ENCODE measurements at places on chromosomes 6 and 20. TPM values are rescaled to one million over a fixed set of nuclear protein-coding genes. Genes with fewer than 3 reads are reported as not detected.

DNA sequence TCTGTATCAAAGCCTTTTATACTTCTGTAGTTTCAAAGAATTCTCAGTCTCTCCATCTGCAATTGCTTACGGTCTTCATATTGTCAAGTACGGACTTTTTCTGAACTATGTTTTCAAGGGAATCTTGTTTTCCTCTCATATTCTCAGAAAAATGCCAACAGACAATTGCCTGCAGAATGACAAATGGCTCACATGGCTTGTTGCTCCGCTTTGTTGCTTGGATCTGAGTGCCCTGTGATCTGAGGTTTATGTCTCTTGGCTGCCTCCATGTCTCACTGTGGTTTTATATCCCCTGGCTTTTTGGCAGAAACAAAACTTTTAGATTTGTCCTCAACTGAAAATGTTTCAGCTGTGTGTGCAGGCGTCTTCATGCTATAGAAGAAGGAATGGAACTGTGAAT lies 285.4 kb upstream of the CHD6 start:
- no peak overlapping the region for H3K4me3 ChIP-seq
- no peak for DNase-seq
- H3K27ac ChIP-seq = no peak overlapping the region
- no peaks in the 10 kb centered on the region for H3K4me1 ChIP-seq

- no peak overlapping the region for H3K4me3 ChIP-seq
- H3K27ac ChIP-seq = no peak overlapping the region
- H3K4me1 ChIP-seq = peaks cover 14% of the 10 kb centered on the region
- peaks cover 26% of the 10 kb centered on the region for H3K36me3 ChIP-seq
- H3K27me3 ChIP-seq = no peaks in the 10 kb centered on the region
These were observed 124.6 kb downstream of the REV3L start for GRCh38 chr6:111358454-111358853.

DNA sequence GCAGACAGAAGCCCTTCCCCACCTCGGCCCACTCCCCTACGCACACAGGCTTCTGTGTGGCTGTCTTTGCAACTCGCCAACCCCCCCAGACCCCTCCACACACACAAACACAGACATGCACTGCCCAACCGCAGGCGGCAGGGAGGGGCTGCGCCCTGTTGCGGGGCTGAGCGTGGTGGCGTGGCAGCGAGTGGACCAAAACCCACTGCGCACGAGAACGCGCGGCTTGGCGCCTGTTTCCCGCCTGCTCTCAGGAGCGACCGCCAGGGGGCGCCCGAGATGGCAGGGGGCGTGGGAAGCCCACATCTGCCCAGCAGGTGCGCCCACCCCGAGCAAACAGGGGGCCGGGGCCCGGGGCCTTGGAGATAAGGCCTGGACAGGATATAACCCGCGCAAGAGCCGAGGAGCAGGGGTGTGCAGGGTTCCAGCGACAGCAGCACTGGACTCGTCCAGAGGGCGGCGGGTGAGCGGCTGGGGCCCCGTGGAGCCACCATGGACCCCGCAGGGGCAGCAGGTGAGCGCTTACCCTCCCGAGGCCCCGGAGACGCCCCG lies at the start of gene RBPJL:
TSS of gene RBPJL (plus strand) at position 410 of the 552 bp plus-strand sequence. CDS start at position 493, 83 bp downstream.
- H3K27me3 ChIP-seq = peaks cover 36% of the 10 kb centered on the region
- H3K4me3 ChIP-seq = no peak within 1 kb of the TSS
- no peaks in the 10 kb centered on the region for H3K4me1 ChIP-seq

GRCh38 chr20:32168184-32168910 lies 39.2 kb downstream of the PLAGL2 start:
- no peaks in the 10 kb centered on the region for H3K36me3 ChIP-seq
- H3K4me1 ChIP-seq = peaks cover 5% of the 10 kb centered on the region
- DNase-seq = no peak
- H3K4me3 ChIP-seq = no peak overlapping the region

DNA sequence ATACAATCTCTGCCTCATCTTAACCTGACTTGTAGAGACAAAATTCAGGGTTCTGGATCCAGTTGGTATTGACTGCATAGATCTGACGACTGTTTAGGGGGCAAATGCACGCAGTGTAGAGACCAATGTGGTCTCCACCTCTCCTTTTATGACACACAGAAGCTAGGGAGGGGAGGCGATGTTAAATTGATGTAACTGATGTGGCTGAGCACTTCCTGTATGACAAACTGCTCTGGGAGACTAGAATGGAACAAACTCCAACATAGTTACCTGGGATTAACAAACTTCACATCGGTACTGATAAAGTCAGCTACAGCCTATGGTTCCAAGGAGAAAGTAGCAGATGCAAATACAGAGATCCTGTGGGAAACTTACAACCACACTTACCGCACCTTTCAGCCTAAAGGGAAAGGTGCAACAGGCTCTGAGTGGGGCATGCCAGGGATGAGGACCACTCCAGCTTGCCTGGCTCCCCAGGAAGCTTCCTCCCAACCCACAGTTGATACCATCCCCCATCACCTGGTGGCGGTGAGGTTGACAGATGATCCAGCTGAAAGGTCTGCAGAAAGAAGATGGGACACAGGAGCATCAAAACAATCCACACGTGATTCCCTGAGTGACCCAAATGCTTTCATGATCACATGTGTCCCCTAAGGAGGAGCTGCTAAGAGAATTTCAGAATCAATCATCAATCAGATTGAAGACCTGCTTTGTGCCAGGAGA lies 60.6 kb upstream of the MRPS10 start:
- no peak for DNase-seq
- peaks cover 8% of the 10 kb centered on the region for H3K4me1 ChIP-seq
- H3K27me3 ChIP-seq = no peaks in the 10 kb centered on the region
- peaks cover 8% of the 10 kb centered on the region for H3K36me3 ChIP-seq

DNA sequence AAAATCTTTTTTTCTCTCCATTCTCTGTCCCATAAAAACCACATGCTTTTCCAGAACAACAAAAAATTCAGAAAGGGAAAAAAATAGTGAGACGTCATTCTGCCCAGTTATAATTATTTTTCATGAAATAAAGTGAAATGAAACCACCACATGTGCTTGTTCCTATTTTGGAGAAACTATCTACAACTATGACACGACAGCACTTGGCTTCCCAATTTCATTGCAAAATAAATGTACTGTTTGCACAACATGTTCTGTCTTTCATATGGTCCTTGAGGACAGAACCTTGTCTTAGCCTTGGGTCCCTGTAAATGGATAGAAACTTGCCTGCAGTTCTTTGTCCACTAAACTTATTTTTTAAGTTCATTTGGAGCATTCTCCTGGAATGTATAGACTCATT lies 5.6 kb upstream of the MAN1A1 start:
- no peaks in the 10 kb centered on the region for H3K36me3 ChIP-seq
- no peak for DNase-seq
- H3K27me3 ChIP-seq = no peaks in the 10 kb centered on the region
- no peak overlapping the region for H3K4me3 ChIP-seq
- H3K27ac ChIP-seq = peak overlapping the region; percentile 23

- H3K4me3 ChIP-seq = no peak overlapping the region
- no peak overlapping the region for H3K27ac ChIP-seq
- H3K36me3 ChIP-seq = peaks cover 30% of the 10 kb centered on the region
- H3K4me1 ChIP-seq = no peaks in the 10 kb centered on the region
These were observed 34.7 kb upstream of the KCNB1 start for GRCh38 chr20:49516916-49517804.

- no peak overlapping the region for H3K4me3 ChIP-seq
- no peaks in the 10 kb centered on the region for H3K36me3 ChIP-seq
- no peaks in the 10 kb centered on the region for H3K27me3 ChIP-seq
- no peak overlapping the region for H3K27ac ChIP-seq
- H3K4me1 ChIP-seq = no peaks in the 10 kb centered on the region
These were observed 24.4 kb downstream of the RPP40 start for GRCh38 chr6:4979426-4979825.

- H3K4me1 ChIP-seq = no peaks in the 10 kb centered on the region
- no peaks in the 10 kb centered on the region for H3K27me3 ChIP-seq
- peak; percentile 24 for DNase-seq
- H3K36me3 ChIP-seq = no peaks in the 10 kb centered on the region
- no peak overlapping the region for H3K27ac ChIP-seq
These were observed 98.9 kb upstream of the ZNF217 start for GRCh38 chr20:53692465-53693067.

GRCh38 chr6:82588020-82588419 lies 224.4 kb downstream of the TPBG start:
- no peaks in the 10 kb centered on the region for H3K27me3 ChIP-seq
- H3K27ac ChIP-seq = no peak overlapping the region
- no peak for DNase-seq

GRCh38 chr6:156830126-156830525 lies 52.9 kb downstream of the ARID1B start:
- no peak overlapping the region for H3K27ac ChIP-seq
- H3K27me3 ChIP-seq = no peaks in the 10 kb centered on the region
- DNase-seq = no peak
- peaks cover 77% of the 10 kb centered on the region for H3K4me1 ChIP-seq

Gene VAPB
- total RNA-seq = 53.4 TPM
